Cortex of kidney (tissue), 1 donor: ENCODE measurements at places on chromosomes 5 and 9.

GRCh38 chr9:111068383-111068730 lies 30.1 kb upstream of the LPAR1 start:
- no peak for DNase-seq

DNA sequence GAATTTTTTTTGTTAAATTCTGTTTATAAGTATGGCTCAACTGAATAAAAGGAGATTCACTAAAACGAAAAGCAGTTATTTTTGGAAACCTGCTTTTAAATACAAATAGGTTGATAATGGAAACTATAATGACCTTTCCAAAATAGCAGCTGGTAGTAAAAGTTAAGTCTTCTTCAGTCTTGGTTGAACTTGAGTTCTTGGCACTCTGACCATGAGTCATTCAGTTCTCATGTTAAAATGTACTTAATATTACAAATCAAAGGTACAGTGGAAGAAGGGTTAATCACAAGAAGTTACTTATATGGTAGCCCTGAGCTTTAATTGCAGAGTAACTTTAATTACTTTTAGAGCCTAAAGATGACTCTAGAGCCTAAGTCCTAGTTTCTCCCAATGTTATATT lies 62.1 kb downstream of the KLF9 start:
- no peak for DNase-seq

DNA sequence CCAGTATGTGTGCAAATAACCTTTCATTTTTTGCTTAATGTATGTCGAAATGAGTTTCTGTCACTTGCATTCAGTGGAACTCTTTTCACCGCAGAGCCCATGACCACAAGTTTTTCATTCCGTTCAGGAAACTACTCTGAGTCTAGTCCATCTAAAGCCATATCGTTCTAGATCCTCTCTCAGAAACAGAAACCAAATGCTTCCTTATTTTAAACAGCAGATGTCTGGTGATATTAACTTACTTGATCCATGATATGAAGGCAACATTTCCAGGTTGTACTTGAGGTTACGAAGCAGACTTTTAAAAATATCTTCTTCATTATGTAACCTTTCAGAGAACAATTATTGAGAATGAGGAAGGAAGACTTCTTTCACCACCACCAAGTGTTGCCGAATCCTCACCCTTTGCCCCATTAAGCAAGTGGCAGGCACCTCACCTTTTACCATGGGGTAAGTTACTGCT lies 72.4 kb upstream of the GNAQ start:
- no peak for DNase-seq

- no peak for DNase-seq
Measured at GRCh38 chr9:111301195-111301594, 28.8 kb downstream of the OR2K2 start.

- no peak for DNase-seq
Measured at GRCh38 chr5:76804266-76804665, 14.6 kb upstream of the F2RL1 start.
